ENCODE measurements at places on chromosomes 16 and 17.

DNA sequence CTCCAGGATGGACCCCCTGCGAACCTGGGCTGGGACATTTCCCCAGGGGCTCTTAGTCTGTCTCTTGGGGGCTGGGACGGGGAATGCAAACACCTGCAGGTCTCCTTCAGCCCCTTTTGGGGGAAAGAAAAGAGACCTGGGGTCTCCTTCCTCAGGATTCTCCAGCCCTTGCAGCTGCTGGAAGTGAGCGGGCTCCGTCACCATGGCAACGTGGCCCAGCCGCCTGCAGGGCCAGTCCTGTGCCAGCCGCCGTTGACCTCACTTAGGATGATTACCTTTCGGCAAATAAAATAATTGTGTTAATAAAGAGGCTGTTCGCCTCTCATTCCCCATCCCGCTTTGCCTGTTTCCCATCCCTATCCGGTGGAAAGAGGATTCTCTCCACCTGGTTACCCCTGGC lies 25.7 kb downstream of the MRM1 start:
- DNase-seq = no peak

GRCh38 chr16:50519602-50520001 lies 28.6 kb upstream of the NKD1 start:
- no peak for DNase-seq

- no peak for DNase-seq
These were observed 165.1 kb downstream of the PPM1E start for GRCh38 chr17:58920773-58921172.

DNA sequence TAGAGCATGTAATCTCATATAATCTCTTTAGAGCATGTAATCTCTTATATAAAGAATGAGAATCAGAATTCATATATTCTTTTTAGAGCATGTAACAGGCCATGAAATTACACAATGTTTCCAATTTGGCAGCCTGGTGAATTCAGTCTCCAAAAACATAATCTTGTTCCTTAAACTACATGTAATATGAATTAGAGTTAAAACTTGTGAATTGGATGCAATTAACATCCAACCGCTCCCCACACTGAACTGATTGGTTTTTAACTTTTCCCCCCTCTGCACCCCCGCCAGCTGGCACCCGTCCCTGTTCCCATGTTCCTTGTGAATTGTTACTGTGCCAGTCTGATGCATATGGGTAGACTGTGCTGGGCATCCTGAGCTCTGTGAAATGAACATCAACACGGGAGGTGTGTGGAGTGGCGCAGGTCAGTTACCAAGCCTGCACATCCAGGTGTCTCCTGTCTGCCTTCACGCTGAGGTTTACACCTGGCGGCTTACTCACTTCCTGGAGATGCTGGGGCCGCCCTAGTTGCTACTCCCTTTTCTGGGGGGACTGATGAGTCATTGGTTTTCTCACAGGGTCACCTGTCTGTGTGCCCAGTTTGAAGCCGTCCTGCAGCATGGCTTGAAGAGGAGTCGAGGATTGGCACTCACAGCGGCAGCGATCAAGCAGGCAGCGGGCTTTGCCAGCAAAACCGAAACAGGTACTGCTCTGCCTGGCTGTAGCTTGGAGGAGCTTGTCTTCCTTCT lies 50.4 kb downstream of the SNX29 start:
- no peak for DNase-seq

GRCh38 chr17:48610282-48611211 lies at the start of gene HOXB7:
HOXB7 (minus strand) TSS chr17:48611017; CDS start chr17:48610918, 99 bp downstream.
- DNase-seq = no peak

DNA sequence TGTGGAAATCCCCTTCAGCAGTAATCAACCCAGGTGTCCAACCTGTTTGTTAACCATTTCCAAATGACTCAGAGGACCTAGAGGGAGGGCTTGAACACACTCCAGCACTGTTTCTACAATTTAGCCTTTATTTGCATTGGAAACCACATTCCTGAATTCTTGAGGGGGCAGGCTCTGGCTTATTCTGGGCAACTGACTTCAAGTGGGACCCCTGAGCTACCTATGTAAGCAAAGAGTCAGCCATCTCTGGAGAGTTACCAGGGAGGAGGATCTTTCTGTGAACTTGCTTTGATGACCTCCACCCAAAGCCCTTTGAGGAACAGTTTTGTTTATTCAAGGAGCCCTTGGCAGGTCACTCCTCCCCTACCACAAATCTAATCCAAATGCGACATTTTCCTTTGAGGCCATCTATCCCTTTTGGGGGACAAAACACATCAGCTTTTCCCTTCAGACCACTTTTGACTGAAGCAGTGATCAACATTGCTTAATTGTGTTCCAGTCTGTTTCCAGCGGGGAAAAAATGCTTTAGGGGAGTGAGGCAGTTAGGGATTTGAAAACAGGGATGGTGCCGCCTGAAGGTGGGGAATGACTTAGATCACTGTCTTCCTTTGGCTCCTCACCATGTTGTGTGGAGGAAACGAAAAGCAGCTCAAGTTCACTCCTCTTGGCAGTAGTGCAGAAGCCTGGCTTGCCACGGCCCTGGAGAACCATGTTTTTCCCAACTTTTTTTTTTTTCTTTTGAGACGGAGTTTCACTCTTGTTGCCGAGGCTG lies 46.2 kb downstream of the TUBD1 start:
- no peak for DNase-seq

DNA sequence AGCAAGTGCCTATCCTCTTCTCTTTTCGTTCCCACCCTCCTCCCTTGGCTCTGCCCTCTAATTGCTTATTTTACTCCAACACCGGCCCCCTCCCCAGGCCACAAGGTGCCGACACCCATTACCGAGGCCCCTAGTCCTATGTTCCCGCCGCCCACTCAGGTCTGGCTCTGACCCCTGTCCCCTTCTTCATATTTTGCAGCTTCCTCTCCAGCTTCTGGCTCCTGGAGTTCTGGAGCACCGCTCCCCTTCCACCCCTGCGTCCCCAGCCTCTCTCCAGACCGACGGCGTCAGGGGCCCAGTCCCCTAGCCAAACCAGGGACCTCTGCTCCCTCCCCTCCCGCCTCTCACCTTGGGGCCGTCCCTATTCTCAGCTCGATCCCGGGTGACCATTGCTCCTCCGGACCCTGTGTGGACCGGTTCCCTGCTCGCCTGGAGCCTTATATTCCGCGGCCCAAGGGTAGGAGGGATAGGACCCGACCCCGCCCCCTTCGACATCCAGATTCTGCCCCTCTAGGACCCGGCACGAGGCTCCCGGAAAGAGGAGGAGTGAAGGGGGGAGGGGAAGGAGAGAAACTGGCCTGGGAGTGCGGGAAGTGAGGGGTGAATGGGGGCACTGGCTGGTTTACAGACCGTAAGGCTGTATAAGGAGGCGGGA lies at the start of gene HES7:
Gene HES7 (minus strand): TSS at position 412 of the 655 bp plus-strand sequence. CDS start 22 bp downstream, at position 390.
- peak; percentile 14 for DNase-seq

- no peak for DNase-seq
These were observed 42.1 kb downstream of the TSC2 start for GRCh38 chr16:2089706-2090480.

DNA sequence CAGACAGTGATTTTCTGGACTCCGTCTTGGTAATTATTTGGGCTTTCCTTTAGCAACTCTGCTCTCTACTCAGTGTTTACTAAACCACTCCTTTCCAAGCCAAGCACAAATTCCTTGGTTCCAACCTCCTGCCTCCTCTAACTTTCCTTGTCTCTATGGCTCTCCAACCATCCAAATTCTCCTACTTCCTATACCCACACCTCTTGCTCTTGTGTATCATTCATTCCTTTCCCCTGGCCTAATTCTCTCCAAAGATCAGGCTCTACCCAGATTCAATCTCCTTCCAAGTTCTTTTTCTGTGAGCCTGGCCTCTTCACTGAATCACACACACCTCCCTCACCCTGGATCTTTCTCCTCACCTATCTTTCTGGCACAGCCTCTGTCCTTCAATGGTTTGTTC lies 1.1 kb downstream of the NEURL4 start:
- DNase-seq = no peak

DNA sequence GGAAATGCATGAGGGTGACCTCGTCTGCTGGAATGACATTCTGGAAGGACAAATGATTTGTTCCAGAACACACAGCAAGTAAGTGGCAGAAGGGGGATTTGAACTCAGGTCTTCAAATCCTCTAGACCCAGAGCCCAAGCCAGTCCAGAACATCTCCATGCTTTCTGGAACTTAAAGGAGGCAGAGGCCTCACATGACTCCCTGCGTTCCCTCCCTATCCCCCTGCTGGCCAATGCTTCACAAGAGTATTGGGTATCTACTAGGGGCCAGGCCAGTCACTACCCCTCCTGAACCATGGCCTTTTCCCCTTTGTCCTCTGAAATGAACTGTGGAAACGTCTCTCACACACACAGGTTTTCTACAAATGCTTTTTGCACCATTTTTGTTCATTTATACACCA lies 7.6 kb upstream of the BEAN1 start:
- no peak for DNase-seq

- no peak for DNase-seq
These were observed 207.1 kb downstream of the LGALS9B start for GRCh38 chr17:20260268-20260667.

- DNase-seq = peak; percentile 44
These were observed 4.9 kb downstream of the GIT1 start for GRCh38 chr17:29584452-29585079.

DNA sequence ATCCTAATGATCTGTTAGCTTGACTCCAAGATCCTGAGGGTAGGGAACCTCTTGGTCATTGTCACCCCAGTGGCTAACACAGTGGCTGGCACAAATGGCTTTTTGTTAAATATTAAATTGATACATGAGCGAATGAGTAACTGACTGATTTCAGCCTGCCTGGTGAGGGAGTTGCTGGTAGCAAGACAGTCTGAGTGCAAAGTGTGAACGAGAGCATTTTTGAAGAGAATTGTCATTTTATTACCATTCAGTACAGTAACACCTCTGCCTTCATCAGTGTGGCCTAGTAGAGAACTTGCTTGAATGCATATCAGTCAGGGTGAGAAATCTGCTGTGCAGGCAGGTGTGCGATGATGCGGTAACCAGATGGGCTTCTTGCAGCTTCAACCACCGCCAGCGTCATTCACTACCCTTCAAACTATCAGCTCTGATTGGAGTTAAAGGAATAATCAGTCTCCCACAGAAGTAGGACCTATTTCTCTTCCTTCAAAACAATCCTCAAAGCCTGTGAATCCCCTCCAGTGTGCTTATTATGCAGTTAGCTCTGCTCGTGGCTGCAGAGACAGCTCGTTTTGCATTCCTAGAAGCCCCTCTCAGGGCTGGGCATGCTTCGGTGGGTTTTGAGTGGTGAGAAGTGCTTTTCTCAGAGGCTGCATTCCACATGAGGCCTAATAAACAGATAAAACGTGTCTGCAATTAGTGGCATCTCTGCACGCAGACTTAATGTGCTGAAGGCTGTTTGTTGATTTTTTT lies 29.0 kb downstream of the HEXIM2 start:
- no peak for DNase-seq
